ENCODE measurements at places on chromosomes 7 and 10.

DNA sequence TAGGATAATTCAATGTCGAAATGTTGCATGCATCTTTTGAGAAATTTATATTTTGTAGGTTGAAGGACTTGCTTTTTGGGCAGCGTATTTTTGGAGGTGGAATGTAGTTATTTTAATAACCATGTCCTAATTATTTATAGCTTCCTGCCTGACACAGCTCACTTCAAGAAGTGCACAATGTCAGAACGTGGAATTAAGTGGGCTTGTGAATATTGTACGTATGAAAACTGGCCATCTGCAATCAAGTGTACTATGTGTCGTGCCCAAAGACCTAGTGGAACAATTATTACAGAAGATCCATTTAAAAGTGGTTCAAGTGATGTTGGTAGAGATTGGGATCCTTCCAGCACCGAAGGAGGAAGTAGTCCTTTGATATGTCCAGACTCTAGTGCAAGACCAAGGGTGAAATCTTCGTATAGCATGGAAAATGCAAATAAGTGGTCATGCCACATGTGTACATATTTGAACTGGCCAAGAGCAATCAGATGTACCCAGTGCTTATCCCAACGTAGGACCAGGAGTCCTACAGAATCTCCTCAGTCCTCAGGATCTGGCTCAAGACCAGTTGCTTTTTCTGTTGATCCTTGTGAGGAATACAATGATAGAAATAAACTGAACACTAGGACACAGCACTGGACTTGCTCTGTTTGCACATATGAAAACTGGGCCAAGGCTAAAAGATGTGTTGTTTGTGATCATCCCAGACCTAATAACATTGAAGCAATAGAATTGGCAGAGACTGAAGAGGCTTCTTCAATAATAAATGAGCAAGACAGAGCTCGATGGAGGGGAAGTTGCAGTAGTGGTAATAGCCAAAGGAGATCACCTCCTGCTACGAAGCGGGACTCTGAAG is 620 bp downstream of the ZRANB1 start:
- DNase-seq = no peak

DNA sequence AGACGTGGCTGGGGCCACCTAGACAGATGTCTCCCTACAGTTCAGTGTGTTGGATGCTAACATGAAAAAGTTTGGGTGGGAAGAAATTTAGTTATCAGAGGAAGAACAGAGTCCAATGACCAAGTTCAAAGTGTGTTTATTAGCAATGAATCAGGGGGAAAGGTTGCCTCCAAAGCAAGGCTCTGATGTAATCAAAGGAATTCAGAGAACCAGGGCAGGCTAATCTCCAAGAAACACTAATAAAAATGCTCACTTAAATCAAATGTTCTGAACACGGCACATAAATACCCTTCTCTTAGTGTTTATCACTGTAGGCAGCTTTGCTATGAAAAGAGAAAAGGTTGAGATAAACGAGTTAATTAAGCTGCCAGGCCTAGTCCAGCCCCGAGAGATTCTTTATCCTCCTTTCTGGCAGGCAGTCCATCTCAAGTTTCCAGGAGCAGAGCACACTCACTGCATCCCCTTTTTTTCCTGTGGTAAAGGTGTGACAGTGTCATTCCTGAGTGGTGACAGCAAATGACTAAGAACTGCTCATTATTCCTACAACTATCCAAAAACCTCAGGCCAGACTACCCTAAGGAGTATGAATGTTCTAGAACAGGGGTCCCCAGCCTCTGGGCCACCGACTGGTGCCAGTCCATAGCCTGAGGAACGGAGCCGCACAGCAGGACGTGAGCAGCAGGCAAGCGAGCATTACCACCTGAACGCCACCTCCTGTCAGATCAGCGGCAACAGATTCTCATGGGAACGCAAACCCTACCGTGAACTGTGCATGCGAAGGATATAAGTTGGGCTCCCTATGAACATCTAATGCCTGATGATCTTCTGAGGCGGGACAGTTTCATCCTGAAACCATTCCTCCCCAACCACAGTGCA is 66.9 kb upstream of the FHIP2A start:
- DNase-seq = no peak

GRCh38 chr7:4734587-4735345 is 40.7 kb upstream of the AP5Z1 start:
- DNase-seq = peak; percentile 19

- no peak for DNase-seq
Observed at GRCh38 chr10:112215342-112215774, 31.8 kb upstream of the GPAM start.

- DNase-seq = no peak
Observed at GRCh38 chr7:111732923-111733322, 170.6 kb upstream of the IMMP2L start.

DNA sequence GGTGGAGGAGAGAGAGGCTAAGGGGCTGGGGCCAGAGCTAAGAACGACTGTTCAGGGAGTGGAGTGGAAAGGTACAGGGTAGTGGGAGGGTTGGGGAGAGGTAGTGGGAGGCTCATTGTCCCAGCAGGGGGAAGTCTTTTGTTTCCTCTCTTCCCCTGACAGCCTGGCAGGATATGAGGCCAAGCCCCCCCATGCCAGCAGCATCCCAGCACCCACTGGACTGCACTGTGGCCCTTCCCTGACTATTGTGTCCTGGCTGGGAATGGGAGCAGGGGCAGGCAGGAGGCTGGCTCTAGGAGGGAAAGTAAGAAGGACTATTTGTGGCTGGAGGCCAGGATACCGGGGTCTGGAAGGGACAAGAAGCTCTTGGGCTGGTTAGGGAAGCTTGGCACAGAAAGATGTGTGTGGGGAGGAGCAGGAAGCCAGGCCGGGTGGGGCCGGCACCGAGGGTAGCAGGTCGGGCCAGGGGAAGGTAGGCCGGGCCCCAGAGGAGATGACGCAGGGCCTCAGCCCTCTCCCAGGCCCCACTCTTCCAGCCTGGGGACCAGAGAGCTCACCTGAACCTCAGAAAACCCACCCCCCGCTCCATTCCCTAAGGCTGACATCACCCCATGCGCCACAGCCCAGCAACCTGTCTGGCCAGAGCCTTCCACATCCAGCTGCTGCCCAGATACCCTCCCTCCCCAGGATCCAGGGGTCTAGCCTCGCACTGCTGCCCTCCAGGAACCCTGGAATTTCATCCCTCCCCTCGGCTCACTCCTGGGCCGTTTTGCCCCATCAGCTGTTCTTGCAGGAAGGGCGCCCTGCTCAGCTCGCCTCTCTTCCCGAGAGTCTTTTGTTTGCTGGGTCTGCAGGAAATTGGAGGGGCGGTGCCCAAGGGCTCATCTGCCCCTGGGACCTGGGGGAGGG is 8.8 kb upstream of the EPHB4 start:
- no peak for DNase-seq

DNA sequence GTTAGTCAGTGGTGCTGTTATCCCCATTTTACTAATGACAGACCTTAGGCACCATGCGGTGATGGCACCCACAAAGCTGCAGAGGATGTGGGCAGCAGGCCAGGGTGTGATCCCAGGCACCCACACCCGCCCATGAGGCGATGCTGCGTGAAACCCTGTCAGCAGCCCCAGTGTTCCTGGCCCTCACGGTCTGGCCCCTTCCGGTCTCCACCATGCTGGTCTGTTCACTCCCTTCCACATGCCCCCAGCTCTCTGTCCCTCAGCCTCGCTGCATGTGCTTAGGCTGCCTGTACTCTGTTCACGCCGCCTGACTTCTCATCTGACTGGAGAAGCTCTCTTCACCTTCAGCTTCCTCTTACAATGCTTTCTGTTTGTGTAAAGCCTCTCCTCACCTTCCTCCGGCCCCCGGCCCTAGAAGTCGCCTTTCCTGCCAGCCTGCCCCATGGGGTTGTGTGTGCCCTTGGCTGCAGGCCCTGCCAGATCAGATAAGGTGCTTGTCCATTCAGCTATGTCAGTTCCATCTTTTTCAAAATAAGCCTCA is 17.6 kb upstream of the ORAI2 start:
- no peak for DNase-seq

- DNase-seq = no peak
Observed at GRCh38 chr7:26633557-26633956, 230.8 kb downstream of the SKAP2 start.

DNA sequence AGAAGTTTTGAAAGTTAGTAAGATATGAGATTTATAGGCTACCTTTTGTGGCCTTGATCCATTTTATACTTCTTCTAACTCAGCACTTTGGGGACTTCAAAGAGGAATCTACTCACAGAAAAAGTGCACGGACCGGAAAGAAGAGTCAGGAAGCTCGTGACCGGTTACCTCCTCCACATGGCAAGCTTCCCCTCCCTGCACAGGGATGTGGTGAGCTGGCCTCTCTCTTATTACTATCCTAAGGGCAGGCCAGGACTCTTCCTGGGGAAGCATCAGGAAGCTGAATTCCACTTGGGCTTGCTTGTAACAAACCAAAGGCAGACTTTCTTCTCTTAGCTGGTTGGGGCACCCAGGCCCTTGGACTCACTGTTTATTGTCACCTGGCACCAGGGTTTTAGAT is 170.8 kb upstream of the GLI3 start:
- no peak for DNase-seq

DNA sequence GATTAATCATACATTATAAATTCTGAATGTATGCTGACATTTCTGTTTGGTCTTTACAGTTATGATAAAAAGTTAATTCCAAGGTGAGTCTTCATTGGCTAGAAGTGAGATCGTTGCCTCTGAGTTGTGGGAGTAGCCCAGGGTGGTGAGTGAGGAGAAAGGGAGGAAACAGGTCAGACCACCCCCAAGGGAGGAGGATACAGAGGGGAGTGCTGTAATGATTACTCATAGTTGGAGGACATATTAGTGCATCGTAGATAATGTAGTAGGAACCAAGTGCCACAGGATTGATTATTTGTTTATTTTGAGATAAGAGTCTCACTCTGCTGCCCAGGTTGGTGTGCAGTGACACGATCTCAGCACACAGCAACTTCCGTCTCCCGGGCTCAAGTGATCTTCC is 672.2 kb downstream of the INHBA start:
- DNase-seq = no peak
